NCI-H1092 (cell line): ENCODE measurements at places on chromosomes 5 and 9.

DNA sequence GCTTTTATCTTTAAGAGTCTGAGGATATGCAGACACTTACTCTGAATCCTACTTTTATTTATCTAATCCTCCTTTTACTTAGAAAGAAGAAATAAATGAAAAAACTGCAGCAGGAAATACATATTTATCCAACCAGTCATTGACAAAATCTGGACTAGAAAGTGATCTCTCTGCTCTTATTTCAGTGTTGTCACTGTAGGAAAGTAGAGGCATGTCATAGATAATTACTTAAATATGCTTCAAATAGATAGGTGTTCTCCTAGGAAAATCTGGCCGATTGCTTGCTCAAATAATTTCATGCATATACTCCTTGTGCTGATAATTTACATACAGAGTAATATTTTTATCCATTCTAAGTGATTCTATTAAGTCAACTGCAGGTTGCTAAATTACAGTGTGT is 2001.9 kb upstream of the C9orf72 start:
- no peak for DNase-seq

DNA sequence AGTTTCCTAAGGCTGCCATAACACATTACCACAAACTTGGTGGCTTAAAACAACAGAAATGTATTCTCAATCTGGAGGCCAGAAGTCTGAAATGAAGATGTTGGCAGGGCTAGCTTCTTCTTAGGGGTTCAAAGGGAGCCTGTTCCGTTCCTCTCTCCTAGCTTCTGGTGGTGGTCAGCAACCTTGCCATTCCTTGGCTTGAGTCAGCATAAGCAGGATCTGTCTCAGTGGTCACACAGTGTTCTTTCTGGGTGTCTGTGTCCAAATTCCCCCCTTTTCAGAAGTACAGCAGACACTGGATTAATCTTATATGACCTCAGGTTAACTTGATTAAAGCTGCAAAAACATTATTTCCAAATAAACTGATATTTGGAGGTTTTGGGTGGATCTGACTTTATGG is 2.1 kb upstream of the OSMR start:
- DNase-seq: no peak

- DNase-seq: no peak
Observed at GRCh38 chr5:145689235-145689634, 145.9 kb downstream of the PRELID2 start.

DNA sequence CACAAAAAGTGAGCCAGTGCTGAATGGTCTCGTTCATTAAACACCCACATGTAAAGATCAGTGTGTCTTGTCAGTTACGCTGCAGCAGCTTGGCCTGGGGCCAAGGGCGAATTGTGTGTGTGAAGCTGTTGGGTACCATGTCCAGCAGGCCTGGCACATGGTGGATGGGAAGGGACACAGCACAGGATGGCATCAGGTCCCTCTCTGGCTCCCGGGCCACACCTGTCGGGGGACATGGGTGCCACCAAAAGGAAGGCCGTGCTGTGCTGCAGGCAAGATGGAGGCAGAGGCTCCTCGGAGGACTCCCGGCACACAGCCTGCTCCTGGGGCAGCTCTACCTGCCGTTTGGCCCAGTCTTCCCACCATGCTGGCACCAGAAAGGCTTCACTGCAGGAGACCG is 32.0 kb downstream of the NKD2 start:
- no peak for DNase-seq

DNA sequence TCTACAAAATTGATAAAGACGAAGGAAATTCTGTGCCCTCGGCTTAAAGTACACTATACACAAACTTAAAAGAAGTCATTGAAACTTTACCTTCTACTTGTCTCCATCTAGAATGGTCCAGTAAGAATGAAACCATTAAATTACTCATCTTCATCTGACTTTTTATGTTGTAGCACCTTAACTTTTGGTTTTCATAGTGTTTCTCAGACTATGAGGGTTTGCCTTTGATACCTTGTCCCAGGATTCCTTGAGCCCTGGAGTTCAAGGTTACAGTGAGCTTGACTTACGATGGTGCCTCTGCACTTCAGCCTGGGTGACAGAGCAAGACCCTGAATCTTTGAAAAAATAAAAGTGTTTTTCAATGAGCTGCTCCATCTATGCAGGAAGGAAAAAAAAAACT is 132.2 kb downstream of the CDC42SE2 start:
- no peak for DNase-seq
